CD4-positive, CD25-positive, alpha-beta regulatory T cell (primary cell): ENCODE measurements at places on chromosomes 7 and 10. TPM values are rescaled to one million over a fixed set of nuclear protein-coding genes. Genes with fewer than 3 reads are reported as not detected.

GRCh38 chr7:142469696-142470543 is 212.1 kb upstream of the PRSS58 start:
- no peak for DNase-seq
- no peaks in the 10 kb centered on the region for H3K36me3 ChIP-seq
- peaks cover 5% of the 10 kb centered on the region for H3K4me1 ChIP-seq
- no peaks in the 10 kb centered on the region for H3K27me3 ChIP-seq
- no peak overlapping the region for H3K4me3 ChIP-seq

DNA sequence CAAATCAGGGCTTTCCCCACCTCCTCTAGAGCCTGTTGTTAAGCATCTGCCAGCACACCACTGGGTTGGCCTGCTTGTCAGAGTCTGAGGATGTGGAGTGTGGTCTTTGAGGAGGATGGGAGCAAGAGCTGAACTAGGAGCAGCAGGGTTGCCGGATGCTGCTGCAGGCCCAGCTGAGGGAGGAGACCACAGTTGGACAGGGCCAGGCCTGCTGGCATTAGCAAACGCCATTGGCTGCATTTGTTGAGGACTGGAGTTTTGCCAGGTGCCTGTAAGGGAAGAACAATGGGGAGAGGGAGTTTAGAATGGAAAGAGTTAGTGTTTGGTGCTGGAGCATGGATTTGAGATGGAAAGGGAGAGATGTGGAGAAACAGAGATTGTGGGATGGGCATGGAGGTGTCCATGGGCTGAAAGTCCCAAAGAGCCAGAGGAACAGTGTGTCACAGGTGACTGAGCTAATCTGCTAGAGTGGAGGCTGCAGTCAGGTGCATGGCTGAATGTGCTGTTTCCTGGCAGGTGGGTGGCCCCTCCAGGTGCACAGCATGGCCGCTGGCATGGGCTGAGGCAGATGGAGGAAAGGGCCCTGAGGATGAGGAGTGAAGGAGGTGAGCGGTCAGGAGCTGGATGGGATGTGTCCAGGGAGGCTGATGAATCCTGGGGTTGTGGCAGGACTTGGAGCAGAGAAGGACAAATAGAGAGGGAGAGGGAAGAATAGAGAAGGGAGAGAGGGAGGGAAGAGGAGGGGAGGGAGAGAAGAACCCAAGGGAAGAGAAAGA is 40.7 kb downstream of the LEP start:
- no peak for DNase-seq
- no peak overlapping the region for H3K4me3 ChIP-seq
- H3K27ac ChIP-seq: no peak overlapping the region
- no peaks in the 10 kb centered on the region for H3K36me3 ChIP-seq
- H3K4me1 ChIP-seq: no peaks in the 10 kb centered on the region
- H3K27me3 ChIP-seq: no peaks in the 10 kb centered on the region

DNA sequence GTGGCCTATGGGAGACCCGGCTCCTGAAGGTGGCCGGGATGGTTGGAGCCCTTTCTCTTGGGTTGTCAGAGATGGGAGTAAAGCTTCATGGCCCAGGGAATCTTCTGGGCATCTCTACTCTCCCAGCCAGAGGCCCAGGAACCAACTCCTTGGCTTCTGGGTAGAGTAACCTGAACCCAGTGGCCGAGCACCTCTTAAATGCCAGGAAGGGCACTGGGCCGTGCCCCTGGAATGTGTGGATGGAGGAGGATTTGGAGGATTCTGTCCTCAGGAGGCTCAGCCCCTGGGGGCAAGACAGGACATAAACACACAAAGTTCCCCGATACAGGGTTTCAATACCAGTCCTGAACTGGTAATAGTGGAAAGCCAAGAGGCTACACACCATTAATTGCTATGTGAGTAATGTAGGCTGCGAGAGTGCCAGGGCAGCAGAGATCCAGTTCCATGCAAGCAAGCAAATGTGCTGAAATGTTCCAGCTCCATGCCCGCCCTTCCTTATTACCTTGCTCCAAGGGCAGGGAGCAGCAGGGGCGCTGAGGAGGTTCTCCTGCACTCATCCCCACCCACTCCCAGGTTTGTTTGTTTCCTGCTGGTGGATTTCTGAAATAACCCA is 1.2 kb downstream of the PALD1 start:
- H3K4me1 ChIP-seq: peaks cover 45% of the 10 kb centered on the region
- H3K4me3 ChIP-seq: no peak overlapping the region
- H3K36me3 ChIP-seq: no peaks in the 10 kb centered on the region

GRCh38 chr7:95980167-95980566 is 207.8 kb downstream of the DYNC1I1 start:
- no peaks in the 10 kb centered on the region for H3K4me1 ChIP-seq
- H3K4me3 ChIP-seq: no peak overlapping the region
- no peak overlapping the region for H3K27ac ChIP-seq

DNA sequence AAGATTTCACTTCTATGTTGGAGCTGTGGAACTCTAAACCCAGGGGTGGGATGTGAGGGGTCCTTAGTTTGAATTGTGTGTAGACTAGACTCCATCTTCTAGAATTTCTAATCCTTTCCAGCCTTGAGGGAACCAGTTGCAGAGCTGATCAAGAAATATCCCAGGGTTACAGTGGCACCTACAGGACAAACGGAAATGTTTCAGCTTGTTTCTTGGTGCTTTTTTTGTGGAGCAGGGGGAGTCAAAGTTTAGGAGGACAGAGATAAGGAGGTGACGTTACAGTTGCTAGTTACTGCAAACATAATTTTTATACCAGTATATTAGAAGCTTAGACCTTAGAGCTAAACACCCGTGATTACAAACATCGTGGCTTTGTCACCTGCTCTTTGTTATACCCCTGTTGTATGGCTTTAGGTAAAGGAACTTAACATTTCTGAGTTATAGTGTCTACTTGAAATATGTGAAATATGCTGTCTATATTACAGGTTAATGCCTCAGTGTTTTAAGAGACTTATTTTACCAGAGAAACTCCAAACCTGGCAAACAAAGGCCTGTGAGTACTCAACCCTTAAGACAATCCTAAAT is 84.5 kb upstream of the DYNC1I1 start:
- H3K4me3 ChIP-seq: no peak overlapping the region
- H3K27ac ChIP-seq: no peak overlapping the region
- no peaks in the 10 kb centered on the region for H3K27me3 ChIP-seq
- no peaks in the 10 kb centered on the region for H3K36me3 ChIP-seq
- no peaks in the 10 kb centered on the region for H3K4me1 ChIP-seq
- DNase-seq: no peak

- H3K27ac ChIP-seq: no peak overlapping the region
- H3K36me3 ChIP-seq: no peaks in the 10 kb centered on the region
- no peak overlapping the region for H3K4me3 ChIP-seq
- no peaks in the 10 kb centered on the region for H3K27me3 ChIP-seq
Measured at GRCh38 chr10:107741971-107742370, 577.5 kb upstream of the SORCS1 start.

GRCh38 chr10:11724938-11725776 is 17.0 kb upstream of the ECHDC3 start:
- H3K36me3 ChIP-seq: no peaks in the 10 kb centered on the region
- H3K27me3 ChIP-seq: peaks cover 2% of the 10 kb centered on the region
- peak; percentile 55 for DNase-seq
- H3K4me3 ChIP-seq: no peak overlapping the region
- no peaks in the 10 kb centered on the region for H3K4me1 ChIP-seq

TAS2R5 gene
- 0.57 TPM for total RNA-seq

- no peaks in the 10 kb centered on the region for H3K4me1 ChIP-seq
- H3K27me3 ChIP-seq: no peaks in the 10 kb centered on the region
- H3K36me3 ChIP-seq: no peaks in the 10 kb centered on the region
- no peak for DNase-seq
- H3K4me3 ChIP-seq: no peak overlapping the region
Measured at GRCh38 chr7:114519240-114519639, 104.6 kb downstream of the FOXP2 start.

GDF10 gene
- not detected for total RNA-seq

JCAD gene
- 0.05 TPM for total RNA-seq

ALOX5 gene
- 1.2 TPM for total RNA-seq

- no peak overlapping the region for H3K27ac ChIP-seq
- no peaks in the 10 kb centered on the region for H3K4me1 ChIP-seq
- no peaks in the 10 kb centered on the region for H3K27me3 ChIP-seq
- no peak for DNase-seq
- H3K36me3 ChIP-seq: no peaks in the 10 kb centered on the region
Measured at GRCh38 chr7:156152390-156152789, 340.1 kb upstream of the SHH start.

LLCFC1 gene
- total RNA-seq: not detected

HDAC9 gene
- 10.4 TPM for total RNA-seq

DNA sequence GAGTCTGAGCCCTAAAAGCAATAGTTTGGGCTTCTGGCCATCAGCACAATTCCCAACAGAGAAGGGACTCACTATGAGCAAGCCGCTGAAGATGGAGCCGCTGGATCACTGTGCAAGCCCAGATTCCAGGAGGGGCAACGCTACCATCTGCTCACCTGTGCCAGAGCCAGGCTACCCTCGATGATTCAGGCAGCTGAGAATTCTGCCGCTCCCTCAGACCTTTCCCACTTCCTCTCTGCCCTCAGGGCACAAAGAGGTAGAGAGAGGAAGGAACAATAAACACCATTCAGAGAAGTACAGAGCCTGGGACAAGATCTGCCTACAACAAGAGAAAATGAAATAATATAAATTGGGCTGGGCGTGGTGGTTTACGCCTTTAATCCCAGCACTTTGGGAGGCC is 98.1 kb downstream of the MYOF start:
- DNase-seq: no peak
- no peaks in the 10 kb centered on the region for H3K27me3 ChIP-seq
- no peak overlapping the region for H3K27ac ChIP-seq
- H3K4me3 ChIP-seq: no peak overlapping the region
- H3K4me1 ChIP-seq: no peaks in the 10 kb centered on the region

SLC16A9 gene
- total RNA-seq: 0.42 TPM

CLDN4 gene
- 0.79 TPM for total RNA-seq

ZNF239 gene
- total RNA-seq: 0.81 TPM
